ENCODE measurements at places on chromosomes 2 and 18. TPM values are rescaled to one million over a fixed set of nuclear protein-coding genes. Genes with fewer than 3 reads are reported as not detected.

DNA sequence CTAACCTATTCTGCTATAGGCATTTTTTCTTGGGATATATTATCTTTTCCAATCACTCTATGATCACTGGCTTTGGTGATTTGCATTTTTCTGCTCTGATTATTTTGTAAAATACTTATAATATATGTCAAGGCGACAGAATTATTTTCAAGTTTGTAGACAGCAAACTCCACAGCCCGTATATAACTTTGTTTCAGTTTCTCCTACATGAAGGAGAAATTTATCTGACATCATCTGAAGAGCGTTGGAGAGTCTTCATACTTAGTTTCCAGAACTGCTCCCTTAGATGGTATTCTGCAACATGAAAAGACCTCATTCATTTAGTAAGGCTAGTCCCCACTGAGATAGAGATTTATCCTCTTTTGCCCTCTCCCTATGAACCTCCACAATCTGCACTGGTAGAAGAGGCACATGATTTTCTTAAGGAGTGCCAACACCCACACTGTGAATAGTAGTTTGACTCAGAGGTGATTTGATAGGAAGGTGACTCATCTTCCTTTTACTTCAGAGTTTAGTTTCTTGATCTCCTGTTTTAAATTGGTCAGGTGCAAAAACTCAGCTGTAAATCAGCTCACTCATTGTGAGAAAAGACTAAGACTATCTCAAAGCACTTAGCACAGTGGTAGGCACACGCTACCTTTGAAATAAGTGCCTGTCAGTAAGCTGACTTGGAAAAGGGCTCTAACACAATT lies 1848.6 kb upstream of the CELF4 start:
- no peak for DNase-seq

The UCN gene
- total RNA-seq: 0.55 TPM

DNA sequence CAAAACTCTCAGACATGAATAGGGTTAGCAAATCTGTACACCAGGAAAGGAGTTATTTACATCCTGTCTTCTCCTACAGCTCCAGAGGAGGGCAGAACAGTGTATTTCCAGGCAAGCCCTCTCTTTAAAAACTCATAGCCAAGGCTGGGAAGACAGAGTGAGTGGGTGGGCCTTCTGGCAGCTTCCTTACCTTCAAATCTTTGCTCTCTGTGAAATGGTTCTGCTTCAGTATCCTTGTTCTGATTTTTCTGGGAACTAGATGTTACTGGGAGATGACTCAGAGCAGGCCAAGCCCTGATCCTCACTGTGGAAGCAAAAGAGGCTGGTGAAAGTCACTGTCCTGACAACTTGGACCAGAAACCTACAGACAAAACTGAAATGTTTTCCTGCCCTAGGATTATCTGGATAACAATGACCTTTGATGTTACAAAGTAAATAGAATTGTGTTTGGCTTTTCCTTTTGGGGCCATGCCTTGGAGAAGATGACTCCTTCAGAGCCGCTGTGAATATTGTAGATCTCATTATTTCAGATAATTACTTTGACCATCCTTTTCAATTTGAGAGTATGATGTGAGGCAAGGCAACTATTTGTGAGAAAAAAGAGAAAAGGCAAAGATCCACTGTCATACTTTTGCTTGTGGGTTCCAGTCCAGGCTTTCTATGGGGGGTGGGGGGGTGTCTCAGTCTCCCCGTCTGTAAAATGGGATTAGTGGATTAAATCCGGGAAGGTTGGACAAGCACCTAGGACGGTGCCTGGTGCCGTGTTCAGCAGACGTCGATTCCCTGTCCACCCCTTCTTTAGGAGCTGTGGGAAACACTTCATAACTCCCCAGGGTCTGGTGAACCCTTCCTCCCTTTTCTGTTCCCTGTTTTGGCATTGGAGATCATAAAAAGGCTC lies 644 bp upstream of the QPCT start:
- DNase-seq: no peak

- DNase-seq: no peak
Observed at GRCh38 chr18:80033181-80034067, 810 bp upstream of the RBFA start.

The TDRD15 gene
- total RNA-seq: not detected

- DNase-seq: no peak
Observed at GRCh38 chr18:28168725-28169124, 8.2 kb downstream of the CDH2 start.

GRCh38 chr2:60976256-60976850 lies 41.2 kb upstream of the PEX13 start:
- DNase-seq: no peak

- no peak for DNase-seq
Observed at GRCh38 chr2:147845411-147845971, 662 bp downstream of the ACVR2A start.

GRCh38 chr2:227410191-227410590 lies 22.4 kb upstream of the SCYGR1 start:
- DNase-seq: no peak

The TRIM43 gene
- not detected for total RNA-seq

- no peak for DNase-seq
Observed at GRCh38 chr2:30375915-30376314, 71.1 kb upstream of the LCLAT1 start.

DNA sequence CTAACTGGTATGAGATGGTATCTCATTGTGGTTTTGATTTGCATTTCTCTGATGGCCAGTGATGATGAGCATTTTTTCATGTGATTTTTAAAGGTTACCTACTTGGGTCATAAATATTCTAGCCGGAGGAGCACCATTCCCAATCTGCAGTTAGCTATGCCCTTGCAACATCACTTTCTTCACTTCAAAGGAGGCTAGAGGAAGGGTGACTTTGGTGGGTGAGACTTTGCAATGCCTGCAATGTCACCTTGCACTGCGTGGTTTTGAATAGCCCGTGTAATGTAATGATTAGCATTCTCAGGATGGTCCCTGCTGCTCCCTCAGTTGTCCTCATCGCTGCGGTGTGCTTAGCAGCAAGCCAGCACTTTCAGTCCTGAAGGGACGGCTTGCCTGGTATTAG lies 56.1 kb upstream of the CHRNA1 start:
- no peak for DNase-seq

DNA sequence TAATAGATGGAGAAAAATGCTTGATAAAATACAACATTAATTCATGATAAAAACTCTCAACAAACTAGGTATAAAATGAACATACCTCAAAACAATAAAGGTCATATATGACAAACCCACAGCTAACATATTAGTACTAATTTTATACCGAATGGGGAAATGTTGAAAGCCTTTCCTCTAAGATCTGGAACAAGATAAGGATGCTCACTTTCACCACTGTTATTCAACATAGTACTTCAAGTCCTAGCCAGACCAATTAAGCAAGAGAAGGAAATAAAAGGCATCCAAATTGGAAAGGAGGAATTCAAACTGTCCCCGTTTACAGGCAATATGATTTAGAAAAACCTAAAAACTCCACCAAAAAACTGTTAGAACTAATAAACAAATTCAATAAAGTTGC lies 61.5 kb upstream of the CTIF start:
- no peak for DNase-seq

The HOXD13 gene
- not detected for total RNA-seq

The SULT1C4 gene
- total RNA-seq: 3.2 TPM

- DNase-seq: no peak
Observed at GRCh38 chr18:3360211-3360610, 89.8 kb upstream of the TGIF1 start.

GRCh38 chr2:12949406-12949805 lies 232.7 kb downstream of the TRIB2 start:
- no peak for DNase-seq

GRCh38 chr2:234606896-234607295 lies 110.0 kb upstream of the ARL4C start:
- DNase-seq: no peak

The ZNF396 gene
- 0.62 TPM for total RNA-seq

The SAG gene
- total RNA-seq: not detected

- no peak for DNase-seq
Observed at GRCh38 chr2:227365833-227366232, 13.3 kb downstream of the TM4SF20 start.

The CNTNAP5 gene
- total RNA-seq: not detected

GRCh38 chr2:95158441-95158840 lies 1.2 kb downstream of the ZNF514 start:
- no peak for DNase-seq

The HOXD3 gene
- 0.27 TPM for total RNA-seq

DNA sequence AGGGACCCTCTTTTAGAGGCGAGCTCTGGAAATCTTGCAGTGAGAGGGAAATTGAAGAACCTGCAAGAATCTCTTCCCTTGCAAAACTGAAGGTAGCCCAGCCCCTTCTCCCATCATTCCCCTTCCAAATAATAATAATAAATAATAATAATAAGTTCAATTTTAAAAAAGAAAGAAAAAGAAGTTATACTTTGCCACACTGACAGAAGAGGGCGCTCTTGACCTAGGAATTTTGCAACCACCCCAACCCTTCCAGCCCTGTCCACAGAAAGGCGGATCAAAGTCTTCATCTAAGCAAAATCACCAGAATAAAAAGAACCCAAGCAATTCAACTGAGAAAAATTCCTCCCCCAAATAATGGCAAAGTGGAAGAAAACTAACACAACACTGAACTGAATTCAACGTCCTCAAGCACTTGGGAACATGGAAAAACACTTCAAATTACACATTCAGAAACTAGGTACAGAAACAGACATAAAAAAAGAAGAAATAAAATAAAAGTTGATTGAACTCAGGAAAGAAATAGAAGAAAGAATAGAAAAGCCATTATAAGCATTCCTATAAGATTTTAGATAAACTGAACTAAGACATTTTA lies 98.9 kb upstream of the GLS start:
- DNase-seq: no peak

The IL36A gene
- not detected for total RNA-seq

All from left ventricle myocardium superior (tissue), 1 donor.